HFFc6 (cell line): ENCODE measurements at places on chromosomes 3 and 15.

DNA sequence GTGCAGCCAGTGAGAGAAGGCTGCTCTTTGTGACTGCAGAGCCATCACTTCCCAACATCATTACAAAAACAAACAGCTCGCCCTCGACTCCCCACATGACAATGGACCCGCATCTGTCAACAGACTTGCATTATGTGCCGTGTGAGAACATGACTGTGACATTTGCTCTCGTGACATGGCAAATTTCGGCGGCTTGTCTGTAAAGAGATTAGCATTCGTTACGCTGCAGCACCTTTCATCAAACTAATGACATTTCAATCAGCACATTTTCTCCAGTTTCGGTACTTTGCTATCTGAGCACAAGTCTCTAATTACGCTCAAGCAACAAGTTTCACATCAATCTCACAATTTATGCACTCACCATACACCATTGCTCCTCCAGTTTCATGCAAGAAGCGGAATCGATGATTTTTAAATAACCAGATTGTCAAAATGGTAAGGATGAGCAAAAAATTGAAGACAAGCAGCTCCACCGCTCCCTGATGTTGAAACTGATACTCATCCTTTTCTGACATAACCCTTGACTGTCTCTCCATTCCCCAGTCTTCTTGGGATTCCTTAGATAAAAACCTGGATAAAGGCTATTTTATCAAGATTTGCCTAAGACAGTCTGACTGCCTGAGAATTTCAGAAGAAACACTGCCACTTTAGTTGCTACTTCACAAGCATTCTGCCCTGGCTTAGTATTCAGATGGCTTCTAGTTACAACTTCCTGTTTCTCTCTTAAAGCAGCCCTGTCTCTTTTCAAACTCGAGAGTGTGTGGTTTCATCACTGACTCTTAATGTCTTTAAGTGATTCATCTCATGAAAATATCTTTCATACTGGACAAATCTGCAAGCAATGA, at the start of gene SLC9A9:
TSS of gene SLC9A9 (minus strand) at position 682 of the 845 bp plus-strand sequence. CDS start at position 536, 146 bp downstream.
- peak; percentile 57 for DNase-seq

DNA sequence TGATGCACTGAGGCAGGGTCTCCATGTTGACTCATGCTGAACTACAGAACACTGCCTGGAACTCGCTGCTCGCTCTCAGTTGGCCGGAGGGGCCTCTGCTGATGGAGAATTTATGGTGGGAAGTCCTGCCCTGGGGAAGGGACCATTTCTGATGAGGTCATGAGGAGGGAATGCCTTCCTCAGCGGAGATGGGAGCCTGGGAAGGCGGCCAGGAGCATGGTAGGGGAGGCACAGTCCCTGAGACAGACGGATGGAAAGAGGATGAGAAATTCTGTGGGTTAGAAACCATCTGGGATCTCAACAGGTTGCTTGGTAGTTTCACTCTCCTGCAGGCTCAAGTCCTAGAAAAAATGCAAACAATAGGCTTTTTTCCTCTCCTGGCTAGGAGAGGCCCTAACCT, 56.8 kb upstream of the TPM1 start:
- peak; percentile 63 for DNase-seq

DNA sequence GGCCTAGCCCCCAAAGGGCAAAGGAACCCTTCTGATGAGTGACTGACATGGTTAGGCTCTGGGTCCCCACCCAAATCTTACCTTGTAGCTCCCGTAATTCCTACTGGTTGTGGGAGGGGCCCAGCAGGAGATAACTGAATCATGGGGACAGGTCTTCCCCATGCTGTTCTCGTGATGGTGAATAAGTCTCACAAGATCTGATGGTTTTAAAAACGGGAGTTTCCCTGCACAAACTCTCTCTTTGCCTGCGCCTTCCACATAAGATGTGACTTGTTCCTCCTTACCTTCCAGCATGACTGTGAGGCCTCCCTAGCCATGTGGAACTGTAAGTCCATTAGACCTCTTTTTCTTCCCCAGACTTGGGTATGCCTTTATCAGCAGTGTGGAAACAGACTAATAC, 16.9 kb downstream of the TKT start:
- DNase-seq: no peak

GRCh38 chr15:65908876-65909275, 39.6 kb downstream of the RAB11A start:
- no peak for DNase-seq

- no peak for DNase-seq
Measured at GRCh38 chr3:161148832-161149475, 43.8 kb upstream of the B3GALNT1 start.

- DNase-seq: no peak
Measured at GRCh38 chr3:193847402-193847801, 254.4 kb downstream of the OPA1 start.

- DNase-seq: no peak
Measured at GRCh38 chr3:45858809-45859543, 17.1 kb upstream of the LZTFL1 start.

DNA sequence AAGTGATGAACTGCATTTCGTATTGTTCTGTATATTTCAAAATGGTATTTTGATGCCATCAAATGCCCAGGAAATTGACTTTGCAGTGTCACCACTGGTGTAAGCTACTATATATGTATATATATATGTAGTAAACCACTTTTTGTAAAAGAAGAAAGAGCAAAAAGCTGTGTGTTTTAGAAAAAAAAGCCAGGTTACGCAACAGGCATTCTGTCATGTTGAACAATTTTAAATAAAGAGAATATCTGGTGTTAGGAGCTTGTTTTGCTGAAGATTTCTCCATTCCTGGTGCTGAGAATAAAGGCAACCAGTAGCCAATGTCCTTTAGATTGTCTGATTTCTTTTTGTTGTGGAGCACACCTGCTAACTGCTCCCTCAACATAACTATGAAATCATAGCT, 3.7 kb upstream of the ABHD10 start:
- DNase-seq: no peak

GRCh38 chr3:133361435-133361834, 38.4 kb upstream of the BFSP2 start:
- DNase-seq: no peak

GRCh38 chr3:78880603-78881461, 887.0 kb downstream of the ROBO1 start:
- no peak for DNase-seq
